Endodermal cell (in vitro differentiated cells): ENCODE measurements at places on chromosomes 5 and 9.

GRCh38 chr5:55286411-55286933 is 21.0 kb downstream of the DHX29 start:
- DNase-seq, result no peak

GRCh38 chr9:136264441-136265405 is 19.1 kb upstream of the QSOX2 start:
- DNase-seq, result no peak

DNA sequence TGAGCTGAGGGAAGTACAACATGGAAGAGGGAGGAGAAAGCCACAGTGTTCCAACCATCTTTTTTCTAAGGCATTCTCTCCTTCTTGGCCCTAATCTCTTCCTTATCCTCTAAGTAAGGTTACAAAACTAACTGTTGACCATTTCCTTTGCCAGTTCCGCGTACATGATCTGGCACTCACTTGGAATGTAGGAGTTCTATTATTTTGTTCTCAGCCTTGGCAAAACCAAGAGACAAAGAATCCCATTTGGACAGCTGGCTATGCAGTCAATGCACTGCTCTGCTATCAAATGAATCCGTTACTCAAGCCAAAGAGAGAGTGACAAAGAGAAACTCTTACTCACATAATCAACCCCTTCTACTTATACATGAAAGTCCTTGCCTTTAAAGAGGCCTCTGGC is 410.3 kb downstream of the DTWD2 start:
- DNase-seq, result no peak

DNA sequence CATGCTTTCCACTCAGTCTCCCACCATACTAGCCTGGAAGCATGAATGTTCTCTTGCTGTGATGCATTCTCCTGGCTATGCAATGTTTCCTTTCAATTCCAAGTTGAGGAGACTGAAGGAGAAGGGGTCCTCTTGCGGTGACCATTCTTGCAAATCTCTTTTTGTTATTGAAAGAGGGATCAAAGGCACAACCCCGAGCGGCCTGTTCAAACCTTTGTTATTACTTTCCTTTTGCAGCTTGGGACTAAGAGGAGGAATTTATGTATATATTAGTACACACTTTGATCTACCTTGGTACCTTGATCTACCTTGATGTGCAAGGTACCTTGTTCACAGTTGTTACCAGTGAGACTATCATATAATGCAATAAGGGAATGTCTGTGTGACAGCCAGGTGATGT is 147.3 kb downstream of the KCTD16 start:
- peak; percentile 56 for DNase-seq

DNA sequence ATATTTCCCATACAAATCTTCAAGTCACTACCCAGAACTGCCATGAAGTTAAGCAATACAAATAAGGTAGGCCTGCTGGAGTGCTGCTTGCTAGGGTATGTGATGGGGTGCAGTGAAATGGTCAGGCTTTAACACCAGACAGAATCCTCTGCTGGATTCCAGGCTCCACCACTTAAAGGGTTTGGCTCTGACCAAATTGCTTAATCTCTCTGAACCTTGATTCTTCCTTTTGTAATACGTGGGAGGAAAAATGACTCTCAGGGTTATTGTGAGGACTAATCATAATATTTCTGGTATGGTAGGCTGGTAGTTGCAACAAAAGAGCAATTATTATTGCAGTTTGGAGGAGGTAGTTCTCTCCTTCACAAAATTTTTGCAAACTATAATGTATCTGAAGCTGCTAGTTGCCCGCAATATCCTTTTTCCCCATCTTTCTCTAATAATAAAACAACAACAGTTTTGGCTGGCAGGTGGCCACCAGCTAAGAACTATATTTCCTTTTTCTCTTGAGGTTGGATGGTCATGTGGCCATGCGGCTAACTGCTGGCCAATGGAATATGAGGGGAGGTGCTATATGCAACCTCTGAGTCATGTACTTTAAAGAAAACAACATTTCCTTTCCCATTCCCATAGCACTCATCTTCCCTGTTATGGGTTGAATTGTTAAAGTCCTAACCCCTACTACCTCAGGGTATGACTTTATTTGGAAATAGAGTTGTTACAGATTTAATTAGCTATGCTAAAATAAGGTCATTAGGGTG is 44.1 kb downstream of the CCL28 start:
- no peak for DNase-seq

DNA sequence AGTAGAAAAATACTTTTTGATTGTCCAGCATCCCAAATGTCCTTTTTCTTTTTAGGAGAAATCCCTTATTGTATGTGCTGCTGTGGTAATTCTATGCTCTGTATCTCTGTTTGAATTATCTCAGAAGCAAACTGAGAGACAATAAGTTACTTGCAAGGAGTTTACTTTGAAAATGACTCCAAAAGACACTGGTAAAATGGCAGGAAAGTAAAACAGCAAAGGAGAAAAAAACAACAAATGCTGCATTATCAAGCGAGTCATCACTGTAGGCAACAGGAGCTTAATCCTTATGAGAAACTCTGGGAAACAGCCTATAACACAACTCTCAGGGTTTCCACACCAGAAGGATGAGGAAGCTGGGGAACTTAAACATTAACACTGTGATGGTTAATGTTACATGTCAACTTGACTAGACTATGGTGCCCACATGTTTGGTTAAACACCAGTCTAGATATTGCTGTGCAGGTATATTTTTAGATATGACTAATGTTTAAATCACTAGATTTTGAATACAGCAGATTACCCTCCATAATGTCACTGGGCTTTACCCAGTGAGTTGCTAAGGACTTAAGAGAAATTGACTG is 92.6 kb upstream of the GAS1 start:
- DNase-seq, result no peak

- no peak for DNase-seq
Measured at GRCh38 chr5:158099571-158100105, 240.7 kb upstream of the CLINT1 start.

DNA sequence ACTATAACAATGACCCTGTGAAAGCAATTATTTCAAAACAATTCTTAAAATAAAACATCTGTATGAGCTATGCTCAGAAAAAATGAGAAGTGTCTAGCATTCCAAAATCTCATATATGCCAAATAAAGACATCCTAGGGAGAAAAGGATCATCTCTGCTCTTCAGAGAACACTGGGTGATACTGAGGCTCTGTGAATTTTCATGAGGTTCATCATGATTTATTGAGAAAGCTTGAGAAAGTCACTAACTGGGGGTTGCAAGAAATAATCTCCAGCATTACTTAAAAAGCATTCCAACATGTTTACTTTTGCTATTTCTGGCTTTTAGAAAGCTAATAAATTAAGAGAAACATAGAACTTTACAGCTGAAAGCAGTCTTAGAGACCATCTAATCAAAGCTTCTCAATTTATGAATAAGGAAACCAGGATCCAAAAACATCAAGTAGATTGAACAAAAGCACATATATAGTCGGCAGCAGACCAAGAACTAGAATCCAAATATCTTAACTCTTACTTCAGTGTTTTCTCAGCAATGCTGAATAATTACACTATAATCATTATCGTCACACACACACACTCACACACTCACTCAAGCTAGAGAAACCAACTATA is 372.8 kb downstream of the NR2F1-AS1 start:
- no peak for DNase-seq

GRCh38 chr9:117549444-117549843 is 134.6 kb upstream of the ASTN2 start:
- DNase-seq, result peak; percentile 64

DNA sequence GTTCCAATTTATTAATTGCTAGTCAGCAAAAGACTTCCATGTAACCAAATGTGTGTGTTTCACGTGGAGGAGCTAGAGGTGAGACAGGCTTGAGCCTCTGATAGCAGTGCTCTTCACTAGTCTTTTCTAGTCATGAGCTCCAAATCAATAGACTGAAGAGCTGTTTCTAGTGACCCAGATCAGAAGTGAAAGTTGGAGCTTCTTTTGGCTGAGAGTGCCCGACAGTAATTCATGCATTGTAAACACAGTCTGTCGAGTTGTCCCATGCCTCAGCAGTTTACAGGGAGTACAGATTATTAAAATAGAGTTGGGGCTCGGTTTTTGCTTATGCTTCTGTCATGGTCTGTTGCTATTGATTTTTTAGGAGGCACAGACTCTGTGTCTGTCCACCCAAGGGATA is 793.1 kb downstream of the DTWD2 start:
- no peak for DNase-seq

DNA sequence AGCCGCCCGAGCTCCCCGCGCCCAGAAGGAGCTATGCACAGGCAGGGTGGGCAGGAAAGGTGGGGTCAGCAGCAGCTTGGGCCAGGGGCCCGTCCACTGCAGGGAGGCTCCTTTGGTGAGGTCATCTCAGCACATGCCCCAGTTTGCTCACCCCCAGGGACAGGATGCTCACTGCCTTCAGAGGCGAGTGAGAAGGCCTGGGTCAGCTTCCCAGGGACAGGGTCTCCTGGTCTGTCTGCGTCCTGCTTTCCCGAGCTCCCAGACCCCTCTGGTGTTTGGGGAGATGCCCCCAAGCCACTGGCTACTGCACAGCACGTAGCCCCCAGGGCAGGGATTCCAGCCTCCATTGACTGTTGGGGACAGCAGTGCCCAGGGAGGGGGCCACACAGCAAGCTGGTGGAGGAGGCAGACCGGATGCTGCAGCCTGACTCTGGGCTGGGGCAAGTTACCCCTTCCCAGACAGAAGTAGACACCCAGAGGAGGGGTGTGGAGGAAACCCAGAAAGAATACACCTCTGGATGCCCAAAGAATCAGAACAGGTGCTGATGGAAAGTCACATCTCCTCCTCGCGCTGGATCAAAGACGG is 581 bp upstream of the SARDH start:
- DNase-seq, result no peak

- no peak for DNase-seq
Measured at GRCh38 chr9:6557883-6558616, 87.5 kb downstream of the GLDC start.

DNA sequence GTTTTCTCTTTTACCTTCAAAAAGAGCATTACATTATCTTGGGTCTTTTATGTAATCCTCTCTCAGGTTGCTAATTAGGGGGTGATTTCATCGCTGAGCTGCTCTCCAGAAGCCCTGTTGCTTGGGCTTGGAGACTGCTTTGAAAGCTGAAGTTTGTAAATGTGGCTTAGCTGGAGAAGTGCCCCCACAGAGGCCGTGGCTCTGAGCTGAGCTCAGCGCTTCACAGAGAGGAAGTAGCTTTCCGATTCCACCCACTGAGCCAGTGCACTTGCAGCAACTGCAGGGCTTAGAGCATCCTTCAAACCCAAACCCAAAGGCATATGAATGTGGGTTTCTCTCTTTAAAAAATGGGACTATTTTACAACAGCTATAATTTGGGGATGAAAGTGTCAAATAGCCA is 13.7 kb upstream of the NXNL2 start:
- DNase-seq, result no peak

DNA sequence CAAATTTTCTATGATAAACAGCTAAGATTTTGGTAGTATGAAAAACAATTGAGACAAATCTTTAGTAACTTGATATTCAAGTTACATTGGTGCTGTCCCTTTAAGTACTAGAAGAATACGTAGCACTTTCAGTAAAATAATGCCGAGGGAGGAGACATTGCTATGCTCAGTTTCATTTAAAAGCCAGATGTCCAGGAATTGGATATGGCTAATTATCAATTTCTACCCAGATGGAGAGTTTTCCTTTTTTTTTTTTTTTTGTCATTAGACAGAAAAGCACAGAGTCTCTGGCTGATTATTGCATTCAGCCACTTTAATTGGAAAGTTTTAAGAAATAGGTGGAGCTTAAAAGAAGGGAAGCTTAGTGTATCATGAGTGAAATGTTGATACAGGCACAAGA is 40.4 kb upstream of the APC start:
- no peak for DNase-seq

DNA sequence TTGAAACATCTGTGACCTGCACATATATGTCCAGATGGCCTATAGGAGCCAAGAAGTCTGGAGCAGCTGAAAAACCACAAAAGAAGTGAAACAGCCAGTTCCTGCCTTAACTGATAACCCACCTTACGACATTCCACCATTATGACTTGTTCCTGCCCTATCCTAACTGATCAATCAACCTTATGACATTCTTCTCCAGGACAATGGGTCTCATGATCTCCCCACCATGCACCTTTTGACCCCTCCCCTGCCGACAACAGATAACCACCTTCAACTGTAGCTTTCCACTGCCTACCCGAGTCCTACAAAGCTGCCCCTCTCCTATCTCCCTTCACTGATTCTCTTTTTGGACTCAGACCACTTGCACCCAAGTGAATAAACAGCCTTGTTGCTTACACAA is 233.8 kb downstream of the CCDC171 start:
- no peak for DNase-seq

- DNase-seq, result peak; percentile 78
Measured at GRCh38 chr9:104885818-104886709, 41.9 kb downstream of the ABCA1 start.

DNA sequence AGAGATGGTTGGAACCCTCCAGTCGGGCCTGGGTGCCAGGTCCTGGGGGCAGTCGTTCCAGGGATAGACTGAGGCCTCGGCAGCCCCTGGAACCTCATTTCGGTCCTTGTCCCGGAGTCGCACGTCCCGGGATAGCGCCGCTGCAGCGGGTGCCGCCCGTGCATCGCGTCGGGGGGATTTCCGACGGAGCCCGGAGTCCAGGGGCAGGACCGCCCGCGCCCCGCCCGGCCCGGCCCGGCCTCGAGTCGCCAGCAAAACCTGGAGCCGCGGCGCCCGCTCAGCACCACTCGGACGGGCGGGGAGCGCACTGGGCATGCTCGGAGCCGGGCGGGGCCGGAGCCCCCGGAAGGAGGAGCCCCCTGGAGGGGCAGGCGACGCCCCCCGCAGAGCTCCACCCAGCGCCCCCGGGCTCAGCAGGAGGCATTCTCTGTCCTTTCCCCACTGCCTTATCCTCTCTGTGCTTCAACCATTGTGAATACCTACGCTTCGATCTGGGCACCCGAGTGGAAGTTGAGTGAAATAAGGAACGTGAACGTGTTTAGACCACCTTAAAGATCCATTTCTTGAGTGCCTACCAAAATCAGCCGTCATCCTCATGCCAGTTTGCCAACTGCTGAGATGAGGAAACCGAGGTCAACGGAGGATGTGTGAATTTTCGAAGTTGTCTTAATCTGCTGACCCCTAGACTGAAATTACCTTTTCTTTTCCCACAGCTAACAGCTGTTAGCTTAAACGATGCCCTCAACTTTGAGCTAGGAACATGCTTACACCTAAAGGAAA is 1.7 kb upstream of the PTPN3 start:
- peak; percentile 77 for DNase-seq

- no peak for DNase-seq
Measured at GRCh38 chr9:90442723-90443122, 199.9 kb downstream of the DIRAS2 start.

GRCh38 chr5:51148437-51148836 is 234.8 kb upstream of the ISL1 start:
- DNase-seq, result no peak

DNA sequence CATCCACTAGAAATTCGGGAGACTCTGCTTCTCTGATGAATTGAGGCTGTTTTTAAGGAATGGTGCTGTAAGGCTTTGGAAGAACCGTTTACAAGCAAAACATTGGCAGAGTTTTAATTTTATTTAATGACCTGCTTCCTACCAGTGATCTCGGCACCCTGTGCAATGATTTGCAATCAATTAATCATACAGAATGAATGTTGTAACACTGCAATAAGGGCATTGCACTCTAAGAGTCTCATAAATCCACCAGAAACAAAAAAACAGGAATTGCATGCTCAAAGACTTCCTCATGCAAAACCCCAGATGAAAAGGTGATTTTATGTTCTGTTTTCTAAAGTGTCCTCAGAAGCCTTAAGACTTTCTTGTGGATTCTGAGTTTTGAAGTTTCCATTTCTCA is 295.7 kb downstream of the ARHGEF28 start:
- DNase-seq, result no peak

GRCh38 chr5:25006734-25007133 is 362.0 kb upstream of the CDH10 start:
- no peak for DNase-seq

- DNase-seq, result no peak
Measured at GRCh38 chr5:78621291-78621738, 27.3 kb downstream of the LHFPL2 start.

- DNase-seq, result no peak
Measured at GRCh38 chr5:54743581-54743980, 226.0 kb downstream of the SNX18 start.
